Kidney (tissue), 22 donors: ENCODE measurements at places on chromosomes 4 and X.

GRCh38 chrX:117641913-117642656 is 474.5 kb downstream of the KLHL13 start:
- H3K27ac ChIP-seq = no peak overlapping the region
- H3K4me3 ChIP-seq = no peak overlapping the region
- no peaks in the 10 kb centered on the region for H3K27me3 ChIP-seq
- no peak for DNase-seq
- no peaks in the 10 kb centered on the region for H3K36me3 ChIP-seq

GRCh38 chr4:10694828-10695209 is 10.3 kb upstream of the CLNK start:
- no peak overlapping the region for H3K4me3 ChIP-seq
- no peak for DNase-seq
- H3K36me3 ChIP-seq = no peaks in the 10 kb centered on the region
- no peaks in the 10 kb centered on the region for H3K27me3 ChIP-seq

GRCh38 chrX:35890699-35891098 is 28.8 kb upstream of the CFAP47 start:
- H3K27me3 ChIP-seq = no peaks in the 10 kb centered on the region
- no peaks in the 10 kb centered on the region for H3K36me3 ChIP-seq
- no peaks in the 10 kb centered on the region for H3K4me1 ChIP-seq
- DNase-seq = peak; percentile 68
- no peak overlapping the region for H3K4me3 ChIP-seq

DNA sequence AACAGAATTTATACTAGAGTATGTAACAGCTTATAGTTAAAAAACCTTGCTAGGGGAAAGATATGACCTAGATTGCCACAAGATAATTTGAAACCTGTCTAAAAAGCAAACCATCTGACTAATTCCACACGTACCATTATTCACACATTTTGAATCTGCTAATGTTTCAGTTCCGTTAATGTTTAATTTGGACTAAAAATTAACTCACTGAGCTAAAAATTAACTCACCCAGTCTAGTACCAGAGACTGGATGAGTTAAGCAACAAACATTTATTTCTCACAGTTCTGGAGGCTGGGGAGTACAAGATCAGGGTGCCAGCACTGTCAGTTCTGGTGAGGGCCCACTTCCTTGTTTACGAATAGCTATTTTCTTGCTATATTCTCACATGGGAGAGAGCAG is 231.5 kb upstream of the DIAPH2 start:
- H3K4me1 ChIP-seq = no peaks in the 10 kb centered on the region
- no peak overlapping the region for H3K4me3 ChIP-seq
- H3K36me3 ChIP-seq = no peaks in the 10 kb centered on the region
- no peak overlapping the region for H3K27ac ChIP-seq

GRCh38 chr4:144582975-144583374 is 63.0 kb upstream of the HHIP start:
- no peaks in the 10 kb centered on the region for H3K4me1 ChIP-seq
- no peak for DNase-seq
- no peak overlapping the region for H3K4me3 ChIP-seq

DNA sequence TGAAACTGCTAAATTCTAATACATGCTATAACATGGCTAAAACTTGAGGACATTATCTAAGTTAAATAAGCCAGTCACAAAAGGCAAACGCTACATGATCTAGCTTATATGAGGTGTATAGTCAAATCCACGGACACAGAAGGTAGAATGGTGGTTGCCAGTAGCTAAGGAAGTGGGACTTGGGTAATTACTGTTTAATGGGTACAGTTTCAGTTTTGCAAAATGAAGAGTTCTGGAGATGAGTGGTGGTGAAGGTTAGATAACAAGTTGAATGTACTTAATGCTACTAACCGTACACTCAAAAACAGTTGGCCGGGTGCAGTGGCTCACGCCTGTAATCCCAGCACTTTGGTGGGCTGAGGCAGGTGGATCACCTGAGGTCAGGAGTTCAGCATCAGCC is 644.5 kb upstream of the DIPK2B start:
- no peaks in the 10 kb centered on the region for H3K27me3 ChIP-seq
- no peaks in the 10 kb centered on the region for H3K4me1 ChIP-seq
- no peak overlapping the region for H3K27ac ChIP-seq
- no peaks in the 10 kb centered on the region for H3K36me3 ChIP-seq

- H3K36me3 ChIP-seq = no peaks in the 10 kb centered on the region
- no peaks in the 10 kb centered on the region for H3K4me1 ChIP-seq
- no peak for DNase-seq
- H3K4me3 ChIP-seq = no peak overlapping the region
Measured at GRCh38 chrX:41877167-41877566, 46.2 kb downstream of the CASK start.

DNA sequence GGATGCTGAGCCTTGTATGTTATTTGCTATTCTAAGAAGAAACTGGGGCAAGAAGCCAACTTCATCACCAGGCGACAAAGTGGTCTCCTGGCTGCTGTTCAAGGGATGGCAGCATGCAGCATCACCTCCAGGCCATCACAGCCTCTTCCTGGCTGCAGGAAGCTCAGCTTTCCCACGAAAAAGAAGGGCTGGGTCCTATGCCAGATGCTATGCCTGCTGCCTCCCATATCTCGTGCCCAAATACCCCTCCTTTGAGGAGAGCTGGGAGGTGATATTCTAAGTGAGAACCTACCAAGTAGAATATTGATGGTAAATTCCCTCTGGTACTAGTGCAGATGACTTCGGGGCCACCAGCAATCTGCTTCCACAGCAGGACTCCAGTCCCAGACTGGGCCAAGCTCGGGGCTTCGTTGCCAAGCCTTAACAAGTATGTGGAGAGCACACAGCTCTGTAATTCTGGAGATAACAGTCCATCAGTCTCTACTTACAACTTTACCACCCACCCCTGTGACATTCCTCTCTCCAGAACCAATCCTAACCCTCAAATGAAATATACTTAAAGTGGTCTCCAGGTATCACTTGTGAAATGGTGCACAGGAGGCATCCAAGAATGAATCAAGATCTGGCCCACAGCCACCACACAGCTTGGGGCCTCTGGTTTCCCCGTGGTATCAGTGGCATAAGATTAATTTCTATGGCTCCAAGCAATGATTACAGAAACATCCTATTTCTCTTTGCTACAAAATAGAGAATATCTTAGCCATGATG is 149.3 kb downstream of the PALLD start:
- no peak for DNase-seq
- H3K27ac ChIP-seq = no peak overlapping the region
- H3K4me1 ChIP-seq = no peaks in the 10 kb centered on the region

DNA sequence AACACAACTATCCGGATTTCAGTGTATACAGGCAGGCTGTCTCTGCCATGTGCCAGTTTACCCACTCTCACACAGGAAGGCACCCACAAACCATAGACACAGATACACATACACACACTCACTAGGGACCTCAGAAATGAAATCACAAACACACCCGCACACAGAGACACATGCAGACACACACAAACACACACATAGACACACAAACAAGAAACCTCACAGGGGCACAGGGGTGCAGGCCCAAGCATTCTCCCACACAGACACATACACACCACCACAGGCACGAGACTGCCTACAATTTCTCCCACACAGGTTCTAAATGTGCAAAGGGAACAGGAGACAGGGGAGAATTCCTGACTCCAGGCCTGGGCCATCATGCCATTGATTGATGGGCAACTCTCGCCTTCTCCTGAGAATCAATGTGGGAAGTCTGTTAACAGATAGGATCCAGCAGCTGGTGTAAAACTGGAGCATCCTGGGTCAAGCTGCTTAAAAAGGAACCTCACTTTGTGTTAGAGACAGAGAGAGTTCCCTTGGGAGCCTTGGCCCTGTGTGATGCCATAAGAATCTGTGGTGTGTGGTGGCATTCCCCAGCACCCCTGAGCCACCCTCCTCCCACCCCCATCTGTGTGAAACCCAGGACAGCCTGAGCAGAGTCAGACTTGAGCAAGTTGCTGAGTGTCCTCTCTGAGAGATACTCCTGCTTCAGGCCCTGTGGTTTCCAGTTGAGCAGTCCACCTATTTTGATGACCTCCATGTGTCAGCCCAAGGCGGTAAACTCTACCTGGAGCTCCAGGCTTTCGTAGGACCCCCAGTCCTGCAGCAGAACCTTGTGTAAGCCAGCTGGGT is 33.9 kb downstream of the NBDY start:
- peaks cover 2% of the 10 kb centered on the region for H3K27me3 ChIP-seq
- no peak overlapping the region for H3K27ac ChIP-seq
- no peak for DNase-seq
- H3K36me3 ChIP-seq = no peaks in the 10 kb centered on the region
- no peaks in the 10 kb centered on the region for H3K4me1 ChIP-seq

- H3K4me3 ChIP-seq = no peak overlapping the region
- H3K36me3 ChIP-seq = no peaks in the 10 kb centered on the region
- no peaks in the 10 kb centered on the region for H3K4me1 ChIP-seq
- H3K27ac ChIP-seq = no peak overlapping the region
- H3K27me3 ChIP-seq = no peaks in the 10 kb centered on the region
- DNase-seq = no peak
Measured at GRCh38 chr4:152257601-152258066, 278.3 kb downstream of the FBXW7 start.

DNA sequence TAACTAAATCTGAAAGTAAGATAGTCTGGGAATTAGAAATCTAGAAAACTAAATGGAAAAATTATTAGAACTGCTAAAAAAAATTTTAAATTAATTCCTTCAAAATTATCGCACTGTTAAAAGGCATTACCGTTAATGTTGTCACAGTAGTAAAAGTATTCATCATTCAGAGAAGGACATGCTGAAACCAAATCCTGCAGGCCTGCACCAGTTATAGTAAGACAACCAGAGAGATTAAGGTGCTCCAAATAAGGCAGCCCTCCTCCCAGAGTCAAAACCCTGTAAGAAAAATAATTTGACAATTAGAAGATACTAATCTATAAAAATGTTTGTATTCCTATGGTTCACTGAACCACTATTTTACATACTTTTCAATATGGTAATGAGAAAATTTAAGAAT is 43.0 kb downstream of the FBXL5 start:
- H3K36me3 ChIP-seq = no peaks in the 10 kb centered on the region
- H3K4me3 ChIP-seq = no peak overlapping the region
- no peaks in the 10 kb centered on the region for H3K4me1 ChIP-seq
- no peaks in the 10 kb centered on the region for H3K27me3 ChIP-seq
- DNase-seq = no peak

GRCh38 chr4:26860922-26861433 is 337 bp downstream of the STIM2 start:
- peak; percentile 67 for DNase-seq
- H3K4me1 ChIP-seq = peaks cover 21% of the 10 kb centered on the region
- peak overlapping the region; percentile 79 for H3K27ac ChIP-seq
- H3K36me3 ChIP-seq = no peaks in the 10 kb centered on the region
- H3K4me3 ChIP-seq = peak overlapping the region; percentile 95

DNA sequence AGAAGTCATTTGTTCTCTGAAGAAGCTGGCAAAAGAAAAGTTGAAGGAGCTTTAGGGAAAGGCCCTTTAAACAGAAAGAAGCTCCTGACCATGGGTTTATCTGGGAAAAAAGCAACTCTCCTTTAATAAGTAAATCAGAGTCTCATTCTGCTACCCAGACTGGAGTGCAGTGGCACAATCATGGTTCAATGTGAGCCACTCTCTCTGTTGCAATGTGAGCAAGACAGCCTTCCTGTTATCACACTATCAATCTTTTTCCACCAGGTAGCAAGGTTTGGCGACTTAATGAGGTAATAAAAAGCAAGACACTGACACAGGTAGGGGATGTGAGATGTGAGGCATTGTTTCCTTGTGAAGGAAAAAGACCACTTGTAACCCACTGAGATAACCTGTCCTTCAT is 111.3 kb downstream of the SYNPO2 start:
- DNase-seq = no peak
- H3K36me3 ChIP-seq = no peaks in the 10 kb centered on the region
- no peak overlapping the region for H3K27ac ChIP-seq

- H3K4me3 ChIP-seq = no peak overlapping the region
- H3K36me3 ChIP-seq = no peaks in the 10 kb centered on the region
- H3K27ac ChIP-seq = no peak overlapping the region
- H3K4me1 ChIP-seq = no peaks in the 10 kb centered on the region
- H3K27me3 ChIP-seq = no peaks in the 10 kb centered on the region
Measured at GRCh38 chrX:124433186-124433585, 86.8 kb downstream of the SH2D1A start.

DNA sequence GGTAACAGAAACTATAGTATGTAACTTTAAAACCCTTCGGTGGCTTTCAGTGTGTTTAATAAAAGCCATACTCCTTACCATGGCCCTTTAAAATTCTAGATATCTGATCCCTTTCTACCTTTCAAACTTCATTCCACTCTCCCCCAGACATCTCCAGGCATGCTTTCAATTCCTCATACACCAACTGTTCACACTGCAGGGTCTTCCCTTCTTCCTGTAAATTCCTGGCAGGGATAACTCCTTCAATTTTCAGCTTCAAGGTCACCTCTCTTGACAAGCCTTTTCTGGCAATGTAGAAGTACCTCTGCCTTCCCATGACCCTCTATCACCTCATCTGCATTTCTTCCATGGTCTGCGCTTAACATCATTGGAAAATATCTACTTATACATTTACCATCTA is 60.8 kb downstream of the WDFY3 start:
- no peaks in the 10 kb centered on the region for H3K4me1 ChIP-seq
- no peaks in the 10 kb centered on the region for H3K27me3 ChIP-seq
- DNase-seq = no peak
- no peaks in the 10 kb centered on the region for H3K36me3 ChIP-seq
- no peak overlapping the region for H3K4me3 ChIP-seq
- H3K27ac ChIP-seq = no peak overlapping the region
